ENCODE measurements at places on chromosomes 1 and 21. TPM values are rescaled to one million over a fixed set of nuclear protein-coding genes. Genes with fewer than 3 reads are reported as not detected.

Gene DISP3
- total RNA-seq = 0.05 TPM

Gene LENEP
- total RNA-seq = 0.18 TPM

Gene ADCY10
- total RNA-seq = not detected

DNA sequence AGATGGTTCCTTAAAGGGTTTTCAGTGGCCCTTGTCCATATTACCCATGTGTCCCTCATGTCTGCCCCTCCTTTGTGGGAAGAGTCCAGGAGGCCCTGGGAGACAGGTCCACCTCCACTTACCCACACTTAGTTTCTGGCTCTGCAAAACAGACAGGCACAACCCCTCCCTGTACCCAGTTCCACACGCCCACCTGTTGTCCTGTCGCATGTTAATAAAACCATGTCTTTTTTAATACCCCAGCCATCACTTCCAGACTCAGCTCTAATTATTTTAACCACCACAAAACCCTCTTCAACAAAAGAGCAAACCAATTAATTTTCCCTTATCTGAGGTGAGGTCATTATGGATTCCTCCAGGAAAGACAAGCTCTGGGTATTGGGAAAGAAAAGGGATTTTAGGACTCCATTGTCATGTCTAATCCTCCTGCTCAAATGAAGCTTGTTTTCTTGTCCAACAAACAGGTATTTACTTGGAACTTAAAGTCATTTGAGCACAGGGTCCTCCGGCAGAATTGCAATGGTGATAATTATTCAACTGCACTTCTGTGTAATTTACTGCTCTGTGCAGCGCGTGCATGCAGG is 68.9 kb downstream of the CCDC185 start:
- no peak for DNase-seq

DNA sequence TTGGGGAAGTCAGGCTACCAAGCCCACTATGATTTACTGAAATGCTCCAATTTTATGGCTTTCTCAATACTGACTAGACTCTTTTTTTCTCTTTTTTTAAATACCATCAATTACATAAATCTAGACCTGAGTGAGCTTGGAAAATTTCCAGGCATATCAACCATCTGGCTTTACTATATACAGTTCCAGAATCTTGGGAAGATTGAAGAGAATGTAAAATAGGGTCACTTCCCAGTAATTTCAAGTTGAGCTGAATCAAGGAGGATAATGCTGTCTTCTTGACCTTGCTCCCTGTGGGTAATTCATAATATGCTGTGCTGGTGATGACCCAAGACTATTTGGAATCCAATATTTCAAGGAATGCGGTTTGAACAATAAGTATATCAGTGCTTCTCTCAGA is 108.1 kb downstream of the MAP3K21 start:
- no peak for DNase-seq

DNA sequence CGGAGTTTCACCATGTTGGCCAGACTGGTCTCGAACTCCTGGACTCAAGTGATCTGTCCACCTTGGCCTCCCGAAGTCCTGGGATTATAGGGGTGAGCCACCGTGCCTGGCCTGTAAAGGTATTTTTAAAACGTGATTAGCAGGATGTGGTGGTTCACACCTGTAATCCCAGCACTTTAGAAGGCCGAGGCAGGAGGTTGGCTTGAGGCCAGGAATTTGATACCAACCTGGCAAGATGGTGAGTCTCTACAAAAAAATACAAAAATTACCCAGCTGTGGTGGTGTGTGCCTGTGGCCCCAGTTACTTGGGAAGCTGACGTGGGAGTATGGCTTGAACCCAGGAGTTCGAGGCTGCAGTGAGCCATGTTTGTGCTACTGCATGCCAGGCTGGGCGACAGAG is 43.3 kb upstream of the SOD1 start:
- DNase-seq = no peak

DNA sequence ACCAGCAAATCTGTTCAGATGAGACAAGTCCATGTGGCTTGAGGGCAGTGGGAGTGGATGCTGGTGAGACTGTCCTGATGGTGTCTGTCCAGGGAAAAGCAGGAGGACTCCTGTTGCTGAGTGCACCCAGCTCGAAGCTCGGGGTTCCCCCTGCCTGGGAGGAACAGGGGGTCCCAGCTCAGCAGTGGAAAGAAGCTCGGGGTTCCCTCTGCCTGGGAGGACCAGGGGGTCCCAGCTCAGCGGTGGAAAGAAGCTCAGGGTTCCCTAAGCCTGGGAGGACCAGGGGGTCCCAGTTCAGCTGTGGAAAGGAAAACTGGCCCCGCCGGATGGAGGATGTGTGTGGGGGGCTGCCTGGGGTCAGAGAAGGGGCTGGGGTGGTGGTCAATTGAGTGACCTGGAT is 39.1 kb downstream of the CRYAA start:
- no peak for DNase-seq

- DNase-seq = no peak
Measured at GRCh38 chr1:243332440-243332839, 76.6 kb downstream of the SDCCAG8 start.

GRCh38 chr1:40462956-40463590 is 12.8 kb downstream of the ZFP69B start:
- DNase-seq = peak; percentile 18

GRCh38 chr1:112817555-112818373 is 102.6 kb upstream of the PPM1J start:
- DNase-seq = no peak

- DNase-seq = no peak
Measured at GRCh38 chr1:109047339-109047738, 5.4 kb upstream of the WDR47 start.

GRCh38 chr1:84712276-84712874 is 22.1 kb upstream of the SSX2IP start:
- no peak for DNase-seq

GRCh38 chr1:214440219-214440965 is 111.0 kb downstream of the PTPN14 start:
- DNase-seq = peak; percentile 16

DNA sequence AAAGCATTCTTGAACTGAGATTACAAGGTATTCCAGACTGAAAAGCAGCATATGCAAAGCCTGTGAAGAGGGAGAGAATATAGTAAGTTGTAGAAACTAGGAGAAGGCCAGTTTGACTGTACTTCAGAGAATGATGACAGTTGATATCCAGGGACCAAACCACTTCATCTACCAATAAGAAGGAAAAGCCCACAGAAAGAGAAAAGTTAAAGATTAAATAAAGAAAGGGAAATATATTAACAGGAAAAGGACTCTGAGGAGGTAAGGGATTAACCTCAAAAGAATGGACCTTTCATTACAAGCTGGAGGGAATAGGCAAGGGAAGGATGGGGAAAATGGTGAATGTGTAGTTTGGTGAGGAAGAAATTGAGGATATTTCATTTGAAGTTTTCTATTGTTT is 180.2 kb upstream of the CACYBP start:
- DNase-seq = no peak

DNA sequence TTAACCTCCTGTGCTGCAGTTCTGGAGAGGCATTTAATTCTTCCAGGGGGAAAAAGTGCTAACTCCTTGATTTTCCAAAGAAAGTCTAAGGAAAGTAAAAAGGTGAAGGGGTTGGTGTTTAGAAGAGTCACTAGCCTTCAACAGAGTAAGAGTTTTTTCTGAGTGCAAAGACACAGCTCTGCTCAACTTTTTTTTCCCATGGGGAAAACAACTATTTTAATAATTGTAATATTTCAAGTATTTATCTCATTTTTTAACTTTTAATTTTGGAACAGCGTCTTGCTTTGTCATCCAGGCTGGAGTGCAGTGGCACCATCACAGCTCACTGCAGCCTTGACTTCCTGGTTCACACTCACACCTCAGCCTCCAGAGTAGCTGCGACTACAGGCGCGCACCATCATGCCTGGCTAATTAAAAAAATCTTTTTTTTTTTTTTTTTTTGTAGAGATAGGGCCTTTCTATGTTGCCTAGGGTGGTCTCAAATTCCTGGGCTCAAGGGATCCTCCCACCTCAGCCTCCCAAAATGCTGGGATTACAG is 202.6 kb downstream of the APP start:
- DNase-seq = no peak

GRCh38 chr21:46661642-46662366 is 26.3 kb downstream of the PRMT2 start:
- DNase-seq = no peak

DNA sequence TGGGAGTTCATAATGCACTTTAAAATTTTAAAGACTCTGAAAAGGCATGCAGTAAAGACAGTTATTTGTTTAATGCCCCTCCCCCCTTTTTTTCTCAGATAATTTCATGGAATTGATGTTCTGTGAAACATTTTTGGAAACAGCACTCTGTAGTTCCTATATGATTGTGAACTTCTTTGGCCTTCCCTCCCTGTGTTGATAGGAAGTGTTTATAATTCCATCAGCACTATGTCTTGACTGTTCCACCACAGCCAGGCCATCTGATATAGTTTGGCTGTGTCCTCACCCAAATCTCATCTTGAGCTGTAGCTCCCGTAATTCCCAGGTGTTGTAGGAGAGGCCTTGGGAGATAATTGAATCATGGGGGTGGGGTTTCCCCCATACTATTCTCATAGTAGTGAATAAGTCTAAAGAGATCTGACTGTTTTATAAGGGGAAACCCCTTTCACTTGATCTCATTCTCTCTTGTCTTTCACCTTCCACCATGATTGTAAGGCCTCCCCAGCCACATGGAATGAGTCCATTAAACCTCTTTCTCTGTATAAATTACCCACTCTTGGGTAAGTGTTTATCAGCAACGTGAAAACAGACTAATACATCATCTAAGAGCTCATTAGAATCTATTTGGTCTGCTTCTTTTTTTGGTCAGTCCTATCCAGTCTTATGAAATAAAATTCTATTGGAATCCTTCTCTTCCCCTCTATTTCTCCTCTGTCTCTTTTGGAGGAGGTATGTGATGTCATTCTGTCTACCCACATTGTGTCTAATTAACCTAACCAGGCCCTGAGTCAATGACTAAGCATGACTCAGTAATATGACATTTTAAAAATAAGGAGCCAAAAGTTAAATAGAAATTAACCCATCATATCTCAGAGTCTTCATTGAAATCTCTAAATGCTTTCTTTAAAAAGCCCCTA is 8.9 kb downstream of the CCDC185 start:
- DNase-seq = peak; percentile 16

DNA sequence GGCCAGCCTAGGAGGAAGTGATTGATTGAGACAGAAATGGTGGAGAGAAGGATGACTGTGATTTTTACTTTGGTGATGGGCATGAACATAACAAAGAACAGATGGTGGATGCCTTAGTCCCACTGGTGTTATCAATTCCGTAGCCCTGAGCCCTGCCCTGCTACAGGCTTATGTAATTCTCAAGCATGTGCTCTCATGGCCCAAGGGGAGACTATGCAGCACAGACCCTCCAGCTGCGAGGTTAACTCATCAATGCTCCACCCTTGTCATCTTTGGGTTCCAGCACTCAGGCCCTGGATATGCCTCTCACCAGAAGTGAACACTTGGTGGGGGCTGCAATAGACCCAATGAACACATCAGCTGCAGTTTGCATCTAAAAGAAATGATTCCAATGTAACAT is 62.7 kb upstream of the LRRC8D start:
- DNase-seq = no peak

DNA sequence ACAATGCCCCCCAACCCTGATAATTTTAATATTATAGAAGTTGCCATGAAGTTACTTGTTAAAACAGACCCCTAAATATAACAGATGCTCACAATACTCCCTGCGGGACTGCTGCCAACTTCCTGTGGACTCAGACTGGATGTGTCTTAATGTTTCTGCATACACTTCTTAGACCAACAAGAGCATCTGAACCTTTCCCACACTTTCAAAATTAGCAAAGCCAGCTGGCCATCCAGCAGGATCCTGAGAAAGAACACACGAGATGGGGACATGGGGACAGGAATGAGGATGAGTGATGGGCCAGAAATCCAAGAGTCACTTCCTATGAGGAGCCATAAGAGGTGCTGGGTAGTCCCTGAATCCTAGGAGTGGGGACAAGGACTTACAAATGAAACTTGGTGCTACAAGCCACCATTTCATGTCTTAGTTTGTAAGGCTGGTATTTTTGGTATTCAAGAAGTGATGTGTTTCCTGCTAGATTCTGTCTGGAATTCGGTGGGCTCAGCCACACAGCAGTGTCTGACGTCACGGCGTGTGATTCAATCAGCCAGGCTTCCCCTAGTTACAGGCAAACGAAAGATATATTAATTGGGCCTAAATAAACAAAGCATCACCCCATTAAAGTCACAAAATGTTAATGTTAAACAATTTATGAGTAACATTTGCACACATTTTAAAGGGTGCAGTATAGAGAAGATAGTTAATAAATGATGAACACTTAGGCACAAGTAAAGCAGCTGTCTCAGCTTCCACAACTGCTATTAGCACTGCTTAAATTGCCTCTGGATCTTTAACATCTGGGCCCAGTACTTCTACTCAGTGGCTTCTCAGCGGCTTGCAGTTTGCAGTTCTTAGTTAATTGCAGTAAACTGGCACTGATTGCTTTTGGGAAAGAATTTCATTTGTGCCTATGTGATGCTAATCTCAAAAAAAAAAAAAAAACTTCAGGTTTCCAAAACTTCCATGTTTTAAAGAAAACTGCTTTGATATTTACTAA is 41.2 kb upstream of the RGS8 start:
- peak; percentile 34 for DNase-seq

Data from HT-29 (cell line).